Activated CD4-positive, alpha-beta memory T cell treated with anti-CD3 and anti-CD28 coated beads, Interleukin-2, amount 10 ng/mL, durations not matched to agents 7 days and 5 days (primary cell): ENCODE measurements at places on chromosomes 12 and 14.

DNA sequence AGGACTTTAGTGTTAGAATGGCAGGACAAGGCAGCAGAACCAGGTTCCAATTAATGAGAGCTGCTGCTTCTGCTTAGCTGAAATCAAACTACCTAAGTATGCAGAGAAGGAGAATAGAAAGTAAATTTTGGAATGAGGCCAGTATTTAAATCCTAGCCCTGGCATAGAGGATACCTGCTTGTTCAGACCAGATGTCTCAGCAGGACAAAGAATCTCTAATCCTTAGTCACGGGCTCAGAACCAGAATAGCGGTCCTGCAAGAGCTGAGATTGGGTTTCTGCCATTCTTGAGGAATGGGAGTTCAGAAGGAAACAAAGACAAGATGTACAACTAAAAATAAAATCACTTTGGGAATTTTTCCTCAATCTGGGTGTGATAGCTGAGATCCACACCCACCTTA, 550.8 kb upstream of the TMEM132C start:
- no peak for DNase-seq

DNA sequence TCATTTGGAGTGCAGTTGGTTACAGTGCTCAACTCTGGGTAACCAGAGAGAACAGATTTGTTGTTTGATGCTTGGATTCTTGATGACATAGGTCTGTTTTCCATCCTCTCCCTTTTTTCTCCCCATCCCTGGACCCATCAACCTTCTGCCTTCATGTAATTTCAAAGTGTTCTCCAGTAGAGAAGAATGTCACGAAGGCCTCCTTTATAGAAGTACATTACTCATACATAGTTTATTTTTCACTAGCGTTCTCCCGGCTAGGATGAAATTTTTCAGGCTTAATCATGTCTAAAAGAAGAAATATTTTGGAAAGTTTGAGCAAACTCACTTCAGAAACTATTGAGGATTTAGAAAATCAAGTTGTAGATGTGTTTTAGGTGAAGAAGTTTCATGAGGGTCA, 20.9 kb upstream of the APPL2 start:
- no peak for DNase-seq

- no peak for DNase-seq
These were observed 210.4 kb downstream of the DPY19L2 start for GRCh38 chr12:63457857-63458256.

DNA sequence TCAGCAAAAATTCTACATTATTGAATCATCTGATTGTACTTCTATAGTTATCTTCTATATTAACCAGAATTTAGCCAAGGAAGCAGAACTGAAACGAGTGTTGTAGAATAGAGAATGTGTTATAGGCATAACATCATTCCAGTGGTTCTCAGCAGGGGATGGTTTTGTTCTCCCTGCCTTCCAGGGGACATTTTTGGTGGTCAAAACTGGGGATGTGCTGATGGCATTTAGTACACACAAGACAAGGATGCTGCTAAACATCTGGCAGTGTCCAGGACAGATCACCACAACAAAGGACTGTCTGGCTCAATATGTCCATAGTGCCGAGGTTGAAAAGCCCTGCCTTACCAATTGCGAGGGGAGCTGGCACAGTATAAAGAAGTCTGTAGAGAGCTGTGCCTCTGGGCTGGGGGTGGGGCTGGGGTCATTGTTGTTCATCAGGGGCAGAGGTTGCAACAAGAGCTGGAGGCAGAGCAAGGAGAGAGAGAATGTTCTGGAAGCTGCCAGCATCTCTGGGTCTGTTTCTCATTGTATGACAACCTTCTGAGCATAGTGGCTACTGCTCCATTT, 1472.8 kb downstream of the AACS start:
- no peak for DNase-seq

DNA sequence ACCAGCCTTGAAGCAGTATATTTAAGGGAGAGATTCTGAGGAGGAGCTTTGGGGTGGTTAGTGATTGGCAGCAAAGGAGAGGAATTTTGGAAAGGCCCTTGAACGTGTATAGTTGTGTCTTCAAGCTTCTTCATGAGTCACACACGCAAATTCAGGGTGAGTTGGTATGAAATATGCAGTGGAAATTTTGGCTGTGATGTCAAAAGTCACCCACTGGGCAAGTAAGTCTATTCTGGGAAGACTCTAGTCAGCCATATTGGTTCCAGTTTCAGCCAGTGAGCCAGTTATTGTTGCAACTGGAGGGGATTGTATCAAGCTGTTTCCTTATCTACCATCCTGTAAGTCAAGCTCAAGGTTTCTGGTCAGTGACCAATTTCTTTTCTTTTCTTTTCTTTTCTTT, 32.0 kb upstream of the VASH1 start:
- DNase-seq = no peak

- DNase-seq = no peak
These were observed 183.2 kb downstream of the GRIP1 start for GRCh38 chr12:66495709-66496108.

DNA sequence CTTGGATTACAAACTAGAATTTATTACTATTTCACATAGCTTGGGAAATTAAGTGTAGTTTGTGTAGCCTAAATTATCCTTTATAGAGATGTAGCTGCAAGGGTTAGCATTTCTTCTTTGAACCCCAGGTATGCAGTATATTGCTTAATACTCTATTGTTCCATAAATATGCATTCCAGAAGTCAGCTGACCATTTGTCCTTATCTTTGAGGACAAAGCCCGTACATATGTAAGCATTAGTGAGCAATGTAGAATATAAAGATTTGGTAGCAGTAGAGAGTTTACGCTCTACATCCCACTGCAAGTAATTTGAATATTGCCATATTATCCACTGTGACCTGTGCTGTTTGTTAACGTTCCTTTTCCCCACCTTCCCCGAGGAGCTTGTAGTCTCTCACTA, 26.9 kb downstream of the PPM1A start:
- DNase-seq = no peak
